Mesenchymal stem cell (in vitro differentiated cells and primary cell): ENCODE measurements at places on chromosomes 5 and 9.

DNA sequence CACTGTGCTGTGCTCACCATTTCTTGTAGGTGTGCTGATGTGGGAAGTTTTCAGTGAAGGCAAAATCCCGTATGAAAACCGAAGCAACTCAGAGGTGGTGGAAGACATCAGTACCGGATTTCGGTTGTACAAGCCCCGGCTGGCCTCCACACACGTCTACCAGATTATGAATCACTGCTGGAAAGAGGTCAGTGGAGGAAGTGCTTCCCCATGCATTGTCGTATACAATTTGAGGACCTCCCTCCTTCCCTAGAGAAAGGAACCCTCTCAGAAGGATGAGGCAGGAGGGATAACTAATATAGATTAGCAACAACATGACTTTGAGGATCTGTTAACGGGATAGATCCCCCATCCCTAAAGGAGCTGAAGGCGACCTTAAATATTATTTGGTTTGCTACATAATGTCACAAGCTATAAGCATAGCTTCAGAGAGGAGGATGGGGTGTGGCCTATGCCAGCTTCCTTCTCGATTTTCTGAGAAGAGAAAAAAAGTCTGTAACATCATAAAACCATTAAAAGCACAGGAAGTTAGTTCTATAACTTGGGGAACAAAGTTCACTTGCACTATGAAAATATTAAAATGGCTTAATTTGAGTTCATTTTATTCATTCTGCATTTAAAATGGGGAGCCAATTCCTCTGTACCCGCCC is 17.0 kb upstream of the CYFIP2 start:
- DNase-seq = no peak

- no peak for DNase-seq
These were observed 802.8 kb downstream of the NR2F1-AS1 start for GRCh38 chr5:92778261-92778660.

GRCh38 chr5:120055858-120056257 is 408.2 kb upstream of the PRR16 start:
- DNase-seq = peak; percentile 62

DNA sequence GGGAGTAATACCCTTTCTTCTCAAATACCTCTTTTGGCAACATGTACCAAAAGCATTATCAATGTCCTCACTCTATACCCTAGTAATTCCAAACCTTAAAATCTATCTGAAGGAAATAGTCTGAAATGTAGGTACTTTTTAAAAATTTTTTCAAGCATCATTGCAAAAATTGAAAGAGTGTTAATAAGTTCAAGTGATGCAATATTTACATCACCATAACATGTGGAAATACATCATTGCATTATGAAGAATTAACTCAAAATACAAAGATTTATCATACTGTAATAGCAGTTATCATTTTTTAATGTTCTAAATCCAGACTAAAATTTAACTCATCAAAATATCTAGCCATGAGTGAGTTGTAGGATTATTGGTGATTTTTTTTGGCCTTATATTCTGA is 123.1 kb downstream of the DENND1A start:
- DNase-seq = no peak

DNA sequence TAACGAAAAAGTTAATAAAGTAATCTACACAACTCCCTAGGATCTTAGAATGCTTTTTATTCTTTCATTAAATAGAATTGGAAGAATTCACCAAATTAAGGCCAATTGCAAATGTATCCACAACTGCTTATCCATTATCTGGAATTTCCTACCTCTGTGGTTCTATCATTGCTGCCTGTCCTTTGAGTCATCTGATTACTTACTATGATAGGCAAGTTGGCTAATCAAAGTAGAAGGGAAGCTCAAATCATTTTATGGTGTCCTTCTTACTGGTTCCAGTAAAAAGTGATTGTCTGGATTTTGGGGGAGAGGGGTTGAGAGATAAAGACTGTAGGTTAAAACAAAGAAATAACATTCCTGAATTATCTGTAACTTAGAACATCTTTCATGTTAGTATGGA is 161.4 kb upstream of the GNA14 start:
- no peak for DNase-seq
